DMS79 treated with DMSO at 0.1 percent for 48 hours (cell line): ENCODE measurements at places on chromosomes 2 and 18.
A peak's percentile ranks its signal among the peaks of the same experiment; 100 is the strongest.

GRCh38 chr2:63218800-63219526 lies 168.3 kb downstream of the OTX1 start:
- no peak for DNase-seq

GRCh38 chr2:240990266-240990529 lies 8.2 kb upstream of the SNED1 start:
- DNase-seq, result no peak

DNA sequence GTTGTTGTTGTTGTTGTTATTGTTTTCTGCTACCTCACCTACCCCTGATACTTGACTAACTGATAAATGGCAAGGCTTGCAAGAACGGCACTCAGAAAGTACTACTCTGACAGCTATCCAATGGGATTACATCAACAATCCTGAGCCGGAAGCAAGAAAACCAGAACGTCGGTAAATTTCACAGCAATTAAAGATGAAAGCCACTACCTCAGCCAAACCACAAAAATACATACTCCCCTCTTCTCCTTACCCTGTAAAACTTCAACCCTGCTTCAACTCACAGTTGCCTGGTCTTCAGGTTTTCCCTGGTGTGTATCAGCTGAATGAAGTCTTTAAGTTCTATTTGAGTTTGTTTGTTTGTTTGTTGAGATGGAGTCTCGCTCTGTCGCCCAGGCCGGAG lies 293.7 kb upstream of the RND3 start:
- DNase-seq, result peak; percentile 90

DNA sequence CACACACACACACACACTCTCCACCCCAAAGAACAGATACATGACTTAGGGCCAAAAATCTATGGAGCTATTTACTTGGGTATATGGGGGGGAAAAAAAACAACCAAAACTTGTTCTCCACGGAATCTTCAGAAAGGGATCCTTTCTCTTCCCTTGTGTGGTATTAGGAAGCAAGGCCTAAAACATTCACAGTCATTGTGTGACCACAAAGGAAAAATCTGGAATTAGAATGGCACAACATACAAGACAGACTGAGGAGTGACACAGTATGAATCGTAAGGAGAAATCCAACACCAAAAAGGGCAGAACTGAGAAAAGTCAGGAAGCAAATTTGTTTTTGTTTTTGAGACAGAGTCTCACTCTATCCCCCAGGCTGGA lies 70.3 kb downstream of the ASXL2 start:
- no peak for DNase-seq

DNA sequence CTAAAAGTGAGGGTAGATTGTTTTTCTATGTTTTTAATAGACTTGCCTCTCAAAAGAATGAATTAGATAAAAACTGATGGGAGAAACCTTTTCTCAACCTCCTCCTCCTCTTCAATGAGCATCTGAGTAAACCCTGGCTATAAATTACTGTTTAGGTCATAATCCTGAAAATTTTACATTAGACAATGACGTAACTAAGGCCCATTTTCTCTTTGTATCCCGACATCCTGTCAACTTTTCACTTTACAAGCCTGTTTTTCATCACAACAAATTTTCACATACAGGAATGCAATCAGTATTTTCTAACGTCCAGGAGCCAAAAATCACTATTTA lies 1.3 kb downstream of the SPIRE1 start:
- peak; percentile 54 for DNase-seq

- DNase-seq, result no peak
Measured at GRCh38 chr2:60091894-60092293, 461.6 kb downstream of the BCL11A start.

- DNase-seq, result no peak
Measured at GRCh38 chr18:74511823-74512222, 15.7 kb downstream of the CNDP2 start.

DNA sequence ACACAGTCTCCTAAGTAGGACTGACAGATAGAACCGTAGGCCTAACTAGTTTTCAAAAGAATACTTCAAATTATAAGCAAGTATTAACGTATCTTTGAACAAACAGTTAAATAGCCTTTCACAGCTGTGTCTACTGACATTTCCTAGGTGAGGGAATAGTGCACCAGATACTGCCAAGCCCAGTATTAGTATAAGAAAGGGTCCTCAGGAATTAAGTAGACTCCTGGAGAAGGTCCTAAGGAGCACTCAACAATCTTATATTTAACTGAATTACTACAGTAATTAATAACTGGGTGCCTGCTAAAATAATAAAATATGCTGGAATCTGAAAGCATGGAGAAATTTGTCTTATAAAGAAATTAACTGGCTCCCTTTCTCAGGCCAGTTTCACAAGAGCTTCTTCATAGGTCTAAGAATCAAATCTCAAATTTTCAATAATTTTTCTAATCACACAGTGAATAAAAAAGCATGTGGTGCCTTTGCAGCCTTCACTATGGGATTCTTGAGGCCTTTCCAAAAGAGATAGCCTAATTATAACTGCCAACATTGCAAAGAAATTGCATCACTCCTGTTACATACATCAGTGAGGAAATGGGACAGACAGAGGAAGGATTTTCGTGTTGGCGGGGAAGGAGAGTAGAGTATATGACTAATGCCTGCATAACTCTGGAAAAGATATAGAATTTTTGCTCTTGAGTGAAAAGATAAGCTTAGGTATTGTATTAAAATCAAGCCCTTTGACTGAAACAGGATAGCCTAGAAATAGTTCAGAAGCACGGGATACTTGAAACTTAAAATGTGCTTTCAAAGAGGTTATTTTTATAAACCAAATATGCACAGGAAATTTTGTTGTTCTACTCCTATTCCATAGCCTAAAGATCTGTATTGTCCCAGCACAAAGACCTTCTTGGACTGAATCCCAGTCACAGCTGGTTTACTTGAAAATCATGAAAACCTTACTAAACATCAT lies 228.6 kb upstream of the STK17B start:
- no peak for DNase-seq

- no peak for DNase-seq
Measured at GRCh38 chr18:57869221-57869620, 66.1 kb upstream of the ATP8B1 start.

DNA sequence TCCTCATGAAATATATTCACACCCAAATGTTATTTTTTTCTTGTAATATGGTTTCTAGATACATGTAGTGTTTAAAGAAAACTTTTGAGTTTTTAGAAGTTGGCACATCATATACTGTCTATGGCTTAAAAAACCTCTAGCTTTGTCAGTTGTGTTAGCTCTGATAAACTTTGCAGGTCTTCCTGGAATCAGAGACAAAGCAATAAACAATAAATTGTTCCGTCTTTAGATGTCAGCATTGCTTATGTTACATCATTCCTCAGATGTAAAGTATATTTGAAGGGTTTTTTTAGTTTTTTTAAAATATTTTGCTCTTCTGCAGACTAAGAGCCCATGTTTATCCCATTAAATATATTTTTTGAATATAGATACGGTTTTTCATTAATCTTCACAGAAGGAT lies 145.1 kb downstream of the GPD2 start:
- no peak for DNase-seq

GRCh38 chr2:220775856-220776488 lies 796.1 kb downstream of the EPHA4 start:
- DNase-seq, result no peak

DNA sequence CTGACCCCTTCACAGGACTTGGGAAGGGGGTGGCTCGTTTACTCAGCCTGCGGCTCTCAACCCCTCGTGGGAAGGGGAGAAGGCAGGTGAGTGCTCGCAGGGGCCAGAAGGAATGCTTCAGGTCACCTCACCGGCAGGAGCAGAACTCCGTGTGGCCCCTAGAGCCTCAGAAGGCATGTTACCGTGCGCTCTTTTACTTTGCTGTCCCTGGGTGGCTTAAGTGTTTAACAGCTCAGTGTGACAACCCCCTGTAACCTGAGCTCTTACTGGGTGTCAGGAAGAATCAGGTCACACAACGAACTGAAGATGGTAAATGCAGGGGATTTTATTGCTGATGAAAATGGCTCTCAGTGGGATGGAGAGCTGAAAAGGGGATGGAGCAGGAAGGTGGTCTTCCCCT lies 1235.4 kb downstream of the LRP1B start:
- no peak for DNase-seq

DNA sequence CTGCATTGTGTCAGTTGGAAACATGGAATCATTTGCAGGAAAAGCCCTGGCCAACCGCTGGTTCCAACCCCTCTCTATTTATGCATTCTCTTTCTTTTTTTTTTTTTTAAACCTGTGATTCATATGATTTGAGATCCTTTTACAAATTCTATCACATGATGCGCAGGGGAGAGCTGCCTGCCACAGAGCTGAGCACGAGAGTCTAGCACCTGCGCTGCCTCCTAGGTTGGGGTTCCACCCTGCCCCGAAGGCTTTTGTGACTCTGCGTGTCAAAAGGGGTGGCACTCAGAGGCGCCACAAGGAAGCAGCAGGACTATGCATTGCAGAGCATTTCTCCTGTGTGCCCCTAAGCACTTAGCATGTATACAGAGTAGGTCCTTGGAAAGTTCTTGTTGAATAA lies 17.3 kb upstream of the ESPNL start:
- no peak for DNase-seq

- DNase-seq, result no peak
Measured at GRCh38 chr2:233792720-233793119, 14.6 kb downstream of the MROH2A start.

DNA sequence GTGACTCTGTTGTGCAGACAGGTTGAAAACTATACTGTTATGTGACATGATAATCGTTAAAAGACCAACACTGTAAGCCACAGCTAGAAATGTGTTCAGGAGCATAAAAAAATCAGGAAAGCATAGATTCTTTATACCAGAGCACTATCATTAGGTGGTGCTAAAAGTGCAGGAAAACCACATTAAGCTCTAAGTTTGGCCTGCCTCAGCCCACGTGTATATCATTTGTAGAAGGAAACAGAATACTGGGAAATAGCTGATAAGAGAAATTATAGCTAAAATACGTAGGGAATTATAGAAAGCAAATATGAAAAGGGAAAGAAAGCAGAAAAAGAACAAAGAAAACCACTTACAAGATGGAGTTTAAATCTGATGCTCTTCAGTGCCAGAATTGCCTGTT lies 26.5 kb upstream of the C2orf74 start:
- peak; percentile 27 for DNase-seq

DNA sequence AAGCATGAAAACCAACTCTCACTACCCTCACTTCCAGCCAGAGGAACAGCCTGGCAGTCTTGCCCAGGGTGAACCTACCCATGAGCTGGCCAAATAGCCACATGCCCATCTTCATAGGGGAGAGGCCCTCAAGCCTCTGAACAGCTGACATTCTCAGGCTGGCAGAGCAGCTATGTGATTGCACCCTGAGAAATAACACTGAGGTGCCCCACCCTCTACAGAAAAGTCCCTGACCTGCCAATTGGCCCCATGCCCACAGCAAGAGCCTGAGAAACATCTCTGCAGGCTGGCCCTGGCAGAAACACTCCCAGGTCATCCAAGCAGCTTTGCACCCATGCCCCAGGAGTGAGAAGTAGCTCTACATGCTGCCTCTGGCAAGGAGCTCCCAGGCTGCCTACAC lies 127.4 kb upstream of the OTX1 start:
- no peak for DNase-seq

DNA sequence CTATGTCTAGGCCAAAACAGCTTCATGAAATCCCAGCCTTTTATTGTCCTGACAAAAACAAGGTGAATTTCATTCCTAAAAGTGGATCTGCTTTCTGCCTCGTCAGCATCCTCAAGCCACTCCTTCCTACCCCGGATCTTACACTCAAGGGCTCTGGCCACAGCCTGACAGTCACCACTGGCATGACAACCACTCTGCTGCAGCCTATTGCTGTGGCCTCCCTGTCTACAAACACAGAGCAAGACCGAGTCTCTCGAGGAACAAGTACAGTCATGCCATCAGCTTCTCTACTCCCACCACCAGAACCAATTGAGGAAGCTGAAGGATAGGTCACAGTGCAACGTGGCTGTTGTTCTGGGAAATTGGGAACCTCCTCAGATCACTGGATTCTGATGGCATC lies 106.1 kb downstream of the ICA1L start:
- DNase-seq, result peak; percentile 26

DNA sequence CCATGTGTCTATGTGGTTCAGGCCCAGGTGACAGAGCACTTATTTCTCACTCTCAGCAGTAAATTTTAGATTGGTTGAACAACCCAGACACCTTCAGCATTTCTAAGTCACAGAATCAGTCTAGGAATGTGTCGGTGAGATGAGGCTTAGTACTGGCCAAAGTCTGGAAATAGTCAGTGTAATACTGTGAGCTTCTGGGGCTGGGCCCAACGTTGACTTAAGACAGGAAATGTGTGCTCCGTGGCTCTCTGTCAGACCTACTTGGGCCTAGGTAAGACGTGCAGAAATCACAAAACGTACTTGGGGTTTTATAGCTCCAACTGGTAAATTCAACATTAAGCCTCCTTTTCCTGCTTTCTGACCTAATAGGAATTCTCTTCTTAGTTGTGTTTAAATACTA lies 160.3 kb upstream of the COL3A1 start:
- no peak for DNase-seq

DNA sequence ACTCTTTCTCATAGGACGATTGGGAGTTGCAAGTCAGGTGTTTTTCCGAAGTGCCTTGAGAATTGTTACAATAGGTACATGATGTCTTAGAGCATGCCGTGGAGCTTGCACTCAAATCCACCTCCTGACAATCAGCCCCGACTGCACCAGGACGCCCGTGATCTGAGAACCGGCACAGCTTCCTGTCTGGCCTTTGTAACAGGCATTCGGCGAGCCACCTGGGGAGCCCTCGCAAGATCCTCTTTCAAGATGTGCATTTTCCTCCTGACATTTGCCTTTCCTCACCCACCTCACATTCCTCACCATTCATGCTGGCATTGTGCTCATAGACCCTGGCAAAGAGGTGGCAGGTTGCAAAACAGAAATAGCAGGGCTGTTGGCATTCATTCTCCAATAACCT lies 427.3 kb downstream of the GALR1 start:
- peak; percentile 6 for DNase-seq

- no peak for DNase-seq
Measured at GRCh38 chr2:55986700-55987440, 63.3 kb upstream of the EFEMP1 start.

DNA sequence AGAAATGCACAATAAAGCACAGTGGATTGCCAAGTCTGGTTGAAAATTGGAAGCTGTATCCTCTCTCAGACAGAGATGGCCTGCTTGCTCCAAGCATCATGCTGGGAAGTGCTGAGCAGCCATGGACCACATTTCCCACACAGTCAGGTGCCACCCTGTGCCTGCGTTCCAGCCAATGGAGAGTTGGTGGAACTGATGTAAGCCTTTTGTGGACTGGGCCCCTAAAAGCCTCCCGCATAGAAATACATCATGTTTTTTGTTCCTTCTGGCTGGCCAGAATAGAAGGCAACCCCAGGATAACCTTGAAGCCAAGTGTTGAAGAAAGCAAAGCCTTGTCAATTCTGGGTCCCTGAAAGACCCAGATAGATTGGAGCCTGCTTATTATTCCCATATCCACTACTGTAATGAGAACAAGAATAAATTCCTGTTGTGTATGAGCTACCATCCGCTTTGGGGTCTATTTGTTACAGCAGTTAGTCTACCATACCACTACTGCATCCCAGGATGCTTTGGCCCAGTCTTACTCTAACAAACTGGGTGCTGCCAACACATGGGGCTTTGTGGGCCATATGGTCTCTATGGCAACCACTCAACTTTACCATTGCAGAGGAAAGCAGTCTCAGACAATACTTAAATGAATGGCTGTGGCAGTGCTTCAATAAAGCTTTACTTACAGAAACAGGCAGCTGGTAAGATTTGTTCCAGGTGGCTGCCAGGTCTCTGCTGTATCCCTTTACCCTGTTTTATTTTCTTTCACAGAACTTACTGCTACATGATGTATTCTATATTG lies 65.4 kb downstream of the POLE4 start:
- DNase-seq, result no peak
